Cardiac muscle cell (in vitro differentiated cells and primary cell): ENCODE measurements at places on chromosomes 12 and 14. TPM values are rescaled to one million over a fixed set of nuclear protein-coding genes. Genes with fewer than 3 reads are reported as not detected.

The PLEK2 gene
- 0.67 and 1.8 TPM in 2 replicates for total RNA-seq

The COX8C gene
- total RNA-seq, result not detected in 2 replicates

DNA sequence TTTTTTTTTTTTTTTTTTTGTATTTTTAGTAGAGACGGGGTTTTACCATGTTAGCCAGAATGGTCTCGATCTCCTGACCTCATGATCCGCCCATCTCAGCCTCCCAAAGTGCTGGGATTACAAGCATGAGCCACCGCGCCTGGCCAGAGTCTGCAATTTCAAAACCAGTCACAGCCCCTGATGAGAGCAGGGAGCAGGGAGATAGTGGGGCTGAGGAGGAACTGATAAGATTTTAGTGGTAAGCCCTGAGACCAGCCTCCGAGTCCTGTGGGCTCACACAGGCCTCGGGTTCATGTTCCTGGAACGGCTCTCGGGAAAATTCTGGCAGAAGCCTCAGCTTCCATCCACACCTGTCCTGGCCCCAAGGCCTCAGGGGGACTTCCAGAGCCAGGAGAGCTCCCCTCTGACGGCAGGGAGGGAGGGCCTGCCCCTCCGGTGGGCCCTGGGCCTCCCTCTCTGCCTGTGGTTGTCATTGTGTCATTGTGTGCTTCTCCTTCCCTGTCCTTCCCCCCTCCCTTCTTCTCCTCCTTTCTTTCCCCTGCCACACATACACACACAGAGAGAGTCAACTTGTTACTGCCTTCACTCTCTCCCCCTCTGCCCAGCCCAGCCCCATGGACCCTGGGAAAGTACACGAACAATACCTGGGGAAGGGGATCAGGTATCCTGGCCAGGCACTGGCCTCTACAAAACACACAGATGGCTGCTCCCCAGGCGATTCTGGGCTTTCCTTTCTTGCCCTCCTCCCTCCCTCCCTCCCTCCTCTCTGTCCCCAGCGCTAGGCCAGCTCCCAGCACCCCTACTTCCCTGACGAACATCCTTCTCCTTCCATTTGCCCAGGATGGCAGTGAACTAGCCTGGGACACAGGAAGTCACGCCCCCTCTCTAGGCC is 294.1 kb downstream of the DPF3 start:
- DNase-seq, result no peak

DNA sequence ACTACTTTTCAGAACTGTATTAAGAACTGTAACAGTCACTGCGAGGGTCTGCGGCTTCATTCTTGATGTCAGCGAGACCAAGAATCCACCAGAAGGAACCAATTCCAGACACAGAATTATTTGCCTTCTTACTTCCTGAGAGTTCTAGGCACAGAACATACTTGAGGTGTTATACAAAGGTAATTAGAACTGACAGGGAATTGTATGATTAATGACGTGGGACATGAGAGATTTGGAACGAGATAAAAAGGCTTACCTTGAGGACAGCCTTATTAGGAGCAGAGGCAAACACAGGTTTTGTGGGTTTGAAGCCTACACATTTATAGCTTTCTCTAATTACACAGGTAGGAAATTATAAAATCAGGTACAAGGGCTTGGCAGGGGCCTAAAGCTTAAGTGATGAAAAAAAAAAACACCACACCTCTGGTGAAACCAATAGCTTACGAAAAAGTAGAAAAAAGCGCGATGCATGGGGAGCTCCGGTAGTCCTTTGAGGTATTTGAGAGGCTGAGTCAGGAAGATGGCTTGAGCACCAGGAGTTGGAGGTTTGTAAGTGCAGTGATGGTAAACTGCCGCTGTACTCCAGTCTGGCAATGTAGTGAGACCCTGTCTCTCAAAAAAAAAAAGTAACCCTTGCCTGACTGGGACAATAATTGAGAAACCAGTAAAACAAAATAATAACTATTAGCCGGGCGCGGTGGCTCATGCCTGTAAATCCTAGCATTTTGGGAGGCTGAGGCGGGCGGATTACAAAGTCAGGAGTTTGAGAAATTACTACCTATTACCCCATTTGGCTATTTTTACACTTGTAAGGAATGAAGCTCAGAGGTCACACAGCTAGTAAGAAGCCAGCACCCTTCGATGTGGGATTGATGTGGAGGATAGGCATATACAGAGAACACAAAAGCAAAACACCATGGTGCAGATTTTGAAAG is 795 bp upstream of the ACOT2 start:
- peak; percentile 38 for DNase-seq

- DNase-seq, result no peak
Measured at GRCh38 chr12:27333403-27334009, 870 bp downstream of the BMAL2 start.

GRCh38 chr12:29582677-29583272 is 85.3 kb upstream of the OVCH1 start:
- DNase-seq, result no peak

The IL31 gene
- total RNA-seq, result not detected in 2 replicates

GRCh38 chr12:79911889-79912656 is 22.8 kb downstream of the PPP1R12A start:
- peak; percentile 40 for DNase-seq

- no peak for DNase-seq
Measured at GRCh38 chr12:132422381-132423043, 67.4 kb upstream of the FBRSL1 start.

The CFAP251 gene
- 1.1 and 3.8 TPM in 2 replicates for total RNA-seq

The INTS13 gene
- total RNA-seq, result 17.8 and 21.0 TPM in 2 replicates

The NKX2-1 gene
- total RNA-seq, result not detected in 2 replicates

GRCh38 chr14:69665631-69666030 is 54.2 kb downstream of the SUSD6 start:
- DNase-seq, result no peak

- DNase-seq, result no peak
Measured at GRCh38 chr14:23360496-23360895, 4.5 kb downstream of the EFS start.

The CPNE6 gene
- total RNA-seq, result 0.12 TPM in 1 of 2 replicates, not detected in the other

- peak; percentile 86 for DNase-seq
Measured at GRCh38 chr12:46071769-46072624, 81.6 kb upstream of the SCAF11 start.

The INHBE gene
- 0.25 and 0.74 TPM in 2 replicates for total RNA-seq

The HCFC2 gene
- total RNA-seq, result 11.1 and 14.7 TPM in 2 replicates

The OAS1 gene
- total RNA-seq, result not detected in 2 replicates

DNA sequence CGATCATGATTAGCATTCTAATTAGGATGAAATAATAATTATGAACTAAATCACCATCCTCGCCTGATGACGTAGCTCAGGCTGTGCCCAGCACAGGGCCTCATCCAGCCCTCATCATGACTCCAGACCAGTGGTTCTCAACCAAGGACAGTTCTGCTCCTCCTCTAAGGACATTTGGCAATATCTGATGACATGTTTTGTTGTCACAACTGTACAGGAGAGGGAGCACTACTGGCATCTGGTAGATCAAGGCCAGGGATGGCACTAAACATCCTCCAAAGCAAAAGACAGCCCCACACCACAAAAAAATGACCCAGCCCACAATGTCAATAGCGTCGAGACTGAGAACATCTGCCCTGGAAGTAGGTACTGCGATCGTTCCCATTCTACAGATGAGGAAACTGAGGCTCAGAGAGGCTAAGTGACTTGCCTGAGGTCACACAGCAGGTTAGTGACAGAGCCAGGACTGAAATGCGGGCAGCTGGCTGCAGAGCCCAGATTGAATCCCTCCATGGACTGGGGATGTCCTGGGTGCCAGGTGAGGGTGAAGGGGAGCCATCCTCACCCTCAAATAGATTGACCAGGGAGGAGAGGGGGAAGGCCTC is 15.5 kb downstream of the TRPV4 start:
- no peak for DNase-seq

- DNase-seq, result no peak
Measured at GRCh38 chr14:24055971-24056799, 4.4 kb downstream of the CARMIL3 start.

- no peak for DNase-seq
Measured at GRCh38 chr14:31253746-31254471, 46.3 kb upstream of the HECTD1 start.

The ENDOU gene
- total RNA-seq, result 0.24 and 0.53 TPM in 2 replicates

The NAV3 gene
- total RNA-seq, result 2.1 and 9.0 TPM in 2 replicates

GRCh38 chr12:38921025-38921677 is 15.8 kb upstream of the CPNE8 start:
- DNase-seq, result peak; percentile 69

The SERPINA9 gene
- not detected in 2 replicates for total RNA-seq

GRCh38 chr12:27998658-27999057 is 26.1 kb upstream of the PTHLH start:
- DNase-seq, result no peak

The OR4E2 gene
- total RNA-seq, result not detected in 2 replicates

The TAS2R8 gene
- 0.45 TPM in 1 of 2 replicates, not detected in the other for total RNA-seq

The INSM2 gene
- not detected in 2 replicates for total RNA-seq

DNA sequence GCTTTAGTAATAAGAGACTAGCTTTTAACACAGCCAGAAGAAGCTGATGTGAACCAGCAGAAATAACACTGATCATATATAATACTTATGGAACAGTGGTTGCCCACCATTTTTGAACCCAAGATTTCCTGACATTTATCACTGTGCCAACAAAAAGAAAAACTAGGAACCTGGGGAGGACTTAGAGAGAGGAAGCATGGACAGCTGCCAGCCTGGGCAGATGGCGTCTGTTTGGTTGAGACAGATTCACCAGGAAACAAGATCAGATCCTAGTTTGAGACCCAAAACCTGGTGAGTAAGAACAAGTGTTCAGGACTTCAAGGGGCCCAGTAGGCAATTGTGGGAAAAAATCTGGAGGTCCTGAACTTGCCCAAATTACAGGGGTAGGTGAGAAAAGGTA is 95.3 kb downstream of the BICD1 start:
- no peak for DNase-seq

The PDE3A gene
- 2.7 and 4.4 TPM in 2 replicates for total RNA-seq

DNA sequence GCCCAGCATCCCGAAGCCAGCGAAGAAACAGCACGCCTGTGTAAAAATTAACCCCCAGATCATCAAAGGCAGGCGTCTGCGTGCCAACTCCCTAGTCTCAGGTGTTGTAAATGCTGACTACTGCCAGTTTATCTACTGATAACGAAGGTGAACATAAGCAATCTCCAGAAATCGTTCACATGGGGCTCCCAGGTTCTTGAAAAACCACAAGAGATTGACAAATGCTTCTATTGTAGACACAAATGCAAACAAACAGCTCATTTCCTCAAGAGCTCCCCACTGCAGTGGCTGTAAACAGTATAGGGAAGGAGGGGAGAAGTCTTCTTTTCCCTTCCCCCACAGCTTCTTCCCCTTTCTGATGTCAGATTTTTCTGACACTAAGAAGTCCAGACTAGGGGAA is 5.3 kb upstream of the PLEKHG3 start:
- no peak for DNase-seq

The STON2 gene
- total RNA-seq, result 1.0 and 1.4 TPM in 2 replicates

The GMPR2 gene
- total RNA-seq, result 59.5 and 66.3 TPM in 2 replicates

GRCh38 chr12:109018296-109018695 is 2.6 kb downstream of the SVOP start:
- no peak for DNase-seq

DNA sequence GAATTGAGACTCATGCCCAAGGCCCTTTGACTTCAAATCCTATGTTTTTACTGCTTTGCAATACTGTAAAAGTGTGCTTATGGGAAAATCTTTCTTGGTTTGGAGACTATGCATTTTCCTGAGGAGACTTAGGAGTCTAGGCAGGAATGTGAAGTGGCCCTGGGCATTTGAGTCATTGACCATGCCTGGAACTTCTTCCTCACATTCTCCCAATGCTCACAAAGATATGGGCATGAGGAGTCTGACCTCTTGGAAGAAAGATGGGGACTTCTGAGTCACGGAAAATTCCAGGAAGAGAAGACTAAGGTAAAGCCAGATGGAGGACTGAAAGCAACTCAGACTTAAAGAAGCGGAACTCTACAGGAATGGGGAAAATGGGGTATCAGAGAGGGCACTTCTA is 38.2 kb upstream of the ZNF641 start:
- DNase-seq, result peak; percentile 8

DNA sequence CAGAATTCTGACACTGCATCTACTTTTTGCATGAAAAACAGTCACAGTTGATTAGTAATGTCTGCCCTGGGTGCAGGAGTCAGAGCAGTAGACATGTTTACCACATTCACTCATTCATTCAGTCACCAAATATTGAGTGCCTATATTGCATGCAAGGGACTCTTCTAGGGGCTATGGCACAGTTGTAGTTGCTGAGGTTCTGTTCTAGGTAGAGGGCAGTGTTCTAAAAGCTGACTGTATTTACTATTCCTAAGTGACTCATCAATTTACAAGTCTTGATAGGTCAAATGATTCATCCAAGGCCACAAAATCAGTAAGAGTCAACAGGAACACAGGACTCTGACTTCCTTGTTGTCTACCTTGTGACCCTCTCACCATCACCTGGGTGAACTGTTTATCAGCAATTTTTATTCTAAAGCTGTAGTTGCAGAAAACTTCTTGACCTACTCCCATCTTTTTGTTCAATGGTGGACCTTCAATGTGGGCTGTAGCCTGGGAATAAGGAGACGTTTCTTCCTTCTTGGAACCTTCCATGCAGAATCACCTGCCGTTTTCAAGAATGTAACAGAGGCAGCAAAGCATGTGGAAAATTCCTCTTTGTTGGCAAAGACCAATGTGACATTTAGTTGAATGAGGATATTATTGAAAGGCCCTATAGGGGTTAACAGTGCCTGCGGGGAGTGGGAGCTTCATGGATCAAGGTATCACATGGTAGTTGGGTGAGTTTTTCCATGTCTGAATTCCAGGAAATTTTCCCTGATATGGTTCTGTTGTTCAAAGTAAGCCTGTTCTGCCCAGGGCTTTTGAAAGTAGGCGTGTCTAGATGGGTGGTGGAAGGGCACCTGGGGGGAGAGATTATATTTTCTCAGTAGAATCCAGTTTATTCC is 223.2 kb downstream of the KTN1 start:
- DNase-seq, result no peak

DNA sequence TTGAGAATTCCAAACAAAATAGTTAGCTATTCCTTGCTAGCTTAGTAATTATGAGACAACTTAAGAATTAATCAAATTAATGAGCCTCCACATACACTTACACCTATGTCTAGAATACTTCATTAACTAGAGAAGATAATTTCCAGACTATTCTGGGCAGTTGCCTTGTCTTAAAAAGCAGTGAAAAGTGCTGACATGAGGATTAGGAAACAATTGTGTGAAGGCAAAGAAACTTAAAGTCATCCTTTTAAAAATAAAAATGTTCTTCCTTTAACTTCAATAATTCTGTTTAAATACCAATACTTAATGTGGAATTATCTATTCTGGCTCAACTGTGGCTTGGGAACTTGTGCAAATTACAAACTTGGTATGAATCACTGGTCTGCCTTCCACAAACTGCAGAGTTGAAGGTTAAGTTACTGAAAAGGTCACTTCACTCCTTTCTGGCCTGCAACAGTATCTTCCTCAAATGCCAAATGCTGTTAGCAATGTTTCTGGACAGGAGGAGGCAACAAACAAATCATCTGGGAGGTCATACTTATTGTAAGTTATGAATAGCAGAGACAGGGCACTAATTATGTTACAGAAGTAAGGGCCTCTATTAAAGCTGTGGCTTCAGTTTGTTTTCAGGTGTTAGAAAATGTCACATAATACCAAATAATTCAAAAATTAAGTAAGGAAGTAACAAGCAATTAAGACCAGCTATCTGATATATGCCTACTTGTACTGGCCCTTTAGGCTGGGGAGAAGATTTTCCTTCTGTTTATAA is 19.2 kb downstream of the PPTC7 start:
- peak; percentile 55 for DNase-seq

The FAIM2 gene
- total RNA-seq, result 0.06 TPM in 1 of 2 replicates, not detected in the other
